ENCODE measurements at places on chromosomes 1 and 21.

- no peak for DNase-seq
Measured at GRCh38 chr1:32361674-32362473, 411 bp downstream of the FAM229A start.

GRCh38 chr1:215426101-215426500, 141.0 kb upstream of the KCTD3 start:
- no peak for DNase-seq

- DNase-seq = peak; percentile 45
Measured at GRCh38 chr1:31617916-31618746, 642 bp downstream of the HCRTR1 start.

DNA sequence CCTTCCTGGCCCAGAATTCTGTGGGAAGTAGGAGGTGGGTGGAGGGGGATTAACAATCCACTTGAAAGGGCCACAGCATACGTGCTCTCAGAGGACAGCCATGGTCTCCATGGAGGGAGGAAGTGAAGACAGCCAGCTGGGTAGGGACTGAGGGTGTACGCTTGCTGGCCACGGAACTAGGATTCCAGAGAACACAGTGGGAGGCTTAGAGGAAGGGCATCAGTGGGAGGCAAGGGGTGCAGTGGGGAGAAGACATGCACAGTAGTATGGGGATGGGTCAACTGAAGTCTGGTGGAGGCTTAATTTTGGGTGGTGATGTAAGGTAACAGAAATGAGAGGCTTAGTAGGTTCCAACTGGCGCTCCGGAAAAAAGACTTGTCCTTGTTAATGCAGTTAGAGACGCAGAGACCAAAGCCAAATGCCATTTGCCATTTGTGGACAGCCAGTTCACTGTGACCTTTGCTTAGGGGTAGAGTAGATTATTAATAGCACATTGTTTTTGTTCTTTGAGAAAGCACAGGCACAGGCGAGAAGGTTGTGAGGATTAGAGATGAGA, 103.0 kb downstream of the ZSCAN20 start:
- DNase-seq = no peak

DNA sequence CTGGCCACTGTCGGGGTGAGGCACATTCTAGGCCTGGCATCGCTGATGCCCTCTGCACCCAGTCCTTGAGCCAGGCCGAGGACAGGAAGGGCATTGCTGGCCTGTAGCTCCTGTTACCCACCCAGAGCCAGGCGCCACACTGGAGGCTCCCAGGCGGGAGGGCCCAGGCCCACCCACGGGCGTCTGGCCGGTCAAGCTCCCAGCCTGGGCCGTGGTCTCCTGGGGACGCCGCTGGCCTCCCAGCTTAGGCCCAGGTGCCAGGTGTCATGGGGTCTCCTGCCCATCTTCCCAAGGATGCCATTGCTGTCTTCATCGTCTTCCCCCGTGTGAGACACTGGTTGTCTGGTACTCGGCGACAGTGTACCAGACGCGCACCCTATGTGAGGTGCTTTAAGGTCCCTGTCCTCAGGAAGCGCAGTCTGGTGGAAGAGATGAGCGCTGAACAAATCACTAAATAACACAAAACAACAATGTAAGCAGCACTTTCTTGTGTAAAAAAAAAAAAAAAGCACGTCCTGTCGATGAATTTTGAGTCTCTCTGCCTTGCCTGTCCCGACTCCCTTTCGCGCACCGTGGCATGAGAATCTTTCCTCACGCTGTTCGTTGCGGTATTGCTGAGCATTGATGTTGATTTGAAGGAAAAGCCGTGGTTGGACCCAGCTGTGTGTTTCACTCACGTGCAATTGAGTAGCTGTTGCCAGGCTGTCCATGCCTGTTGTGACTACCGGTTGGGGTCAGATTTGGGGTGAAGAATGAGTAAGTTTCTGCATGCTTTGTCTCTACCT, 27.0 kb upstream of the TRAPPC10 start:
- no peak for DNase-seq

DNA sequence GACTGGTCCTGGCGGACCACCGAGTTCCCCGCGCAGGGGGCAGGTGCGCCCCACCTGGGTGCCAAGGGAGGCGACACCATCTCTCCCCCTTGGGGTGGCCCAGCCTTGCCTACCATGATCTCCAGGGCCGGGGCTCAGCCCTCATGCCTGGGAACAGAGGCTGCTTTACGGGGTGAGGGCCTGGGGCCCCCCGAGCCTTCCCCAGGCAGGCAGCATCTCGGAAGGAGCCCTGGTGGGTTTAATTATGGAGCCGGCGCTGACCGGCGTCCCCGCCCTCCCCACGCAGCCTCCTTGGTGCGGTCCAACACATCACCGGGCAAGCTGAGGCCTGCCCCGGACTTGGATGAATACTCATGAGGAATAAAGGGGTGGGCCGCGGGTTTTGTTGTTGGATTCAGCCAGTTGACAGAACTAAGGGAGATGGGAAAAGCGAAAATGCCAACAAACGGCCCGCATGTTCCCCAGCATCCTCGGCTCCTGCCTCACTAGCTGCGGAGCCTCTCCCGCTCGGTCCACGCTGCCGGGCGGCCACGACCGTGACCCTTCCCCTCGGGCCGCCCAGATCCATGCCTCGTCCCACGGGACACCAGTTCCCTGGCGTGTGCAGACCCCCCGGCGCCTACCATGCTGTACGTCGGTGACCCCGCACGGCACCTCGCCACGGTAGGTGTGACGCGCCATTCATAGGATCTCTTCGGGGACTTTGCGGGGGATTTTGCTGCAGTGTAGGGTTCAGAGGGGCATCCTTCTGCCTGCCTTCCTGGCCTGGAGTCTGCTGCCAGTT, 38.2 kb downstream of the TP73 start:
- DNase-seq = no peak

- DNase-seq = no peak
Measured at GRCh38 chr1:65166572-65167305, 18.7 kb downstream of the AK4 start.

DNA sequence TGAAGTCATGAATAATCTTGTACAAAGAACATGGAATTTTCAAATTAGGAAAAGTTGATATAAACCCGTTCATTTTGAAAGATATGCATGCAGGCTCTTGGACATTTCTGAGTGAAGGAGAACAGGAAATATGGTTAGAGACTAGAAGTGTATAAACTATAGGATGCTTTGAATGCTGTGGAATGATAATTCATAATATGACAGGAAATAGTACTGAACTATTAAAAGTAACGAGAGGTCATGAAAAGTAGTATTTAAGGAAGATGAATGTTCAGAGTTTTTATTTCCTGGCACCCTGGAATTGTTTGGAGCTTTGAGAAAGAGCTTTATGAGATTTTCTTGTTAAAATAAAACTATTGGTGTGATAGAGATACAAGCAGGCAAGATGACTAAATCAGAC, 18.7 kb upstream of the CRB1 start:
- no peak for DNase-seq

DNA sequence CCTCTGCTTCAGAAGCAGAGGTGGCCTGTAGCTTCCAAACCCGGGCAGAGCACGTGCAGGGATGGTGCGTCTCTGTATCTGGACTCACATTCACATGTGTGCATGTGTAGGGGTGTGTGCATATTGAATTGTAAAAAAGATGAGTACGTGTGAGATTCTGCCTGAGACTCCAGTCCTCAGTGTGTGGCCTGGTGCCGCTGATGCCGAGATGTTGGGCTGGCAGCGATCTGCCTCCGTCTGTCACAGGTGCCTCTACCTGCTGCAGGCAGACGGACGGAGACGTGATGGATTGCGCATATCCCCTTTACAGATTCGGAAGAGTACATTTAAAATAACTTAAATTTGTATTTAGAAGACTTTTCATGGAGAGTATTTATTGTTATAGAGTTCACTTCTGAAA, 53.6 kb downstream of the ADARB1 start:
- no peak for DNase-seq

GRCh38 chr1:175890958-175891357, 147.6 kb upstream of the TNR start:
- DNase-seq = no peak
